ENCODE measurements at places on chromosomes 1 and 21.
A peak's percentile ranks its signal among the peaks of the same experiment; 100 is the strongest.

DNA sequence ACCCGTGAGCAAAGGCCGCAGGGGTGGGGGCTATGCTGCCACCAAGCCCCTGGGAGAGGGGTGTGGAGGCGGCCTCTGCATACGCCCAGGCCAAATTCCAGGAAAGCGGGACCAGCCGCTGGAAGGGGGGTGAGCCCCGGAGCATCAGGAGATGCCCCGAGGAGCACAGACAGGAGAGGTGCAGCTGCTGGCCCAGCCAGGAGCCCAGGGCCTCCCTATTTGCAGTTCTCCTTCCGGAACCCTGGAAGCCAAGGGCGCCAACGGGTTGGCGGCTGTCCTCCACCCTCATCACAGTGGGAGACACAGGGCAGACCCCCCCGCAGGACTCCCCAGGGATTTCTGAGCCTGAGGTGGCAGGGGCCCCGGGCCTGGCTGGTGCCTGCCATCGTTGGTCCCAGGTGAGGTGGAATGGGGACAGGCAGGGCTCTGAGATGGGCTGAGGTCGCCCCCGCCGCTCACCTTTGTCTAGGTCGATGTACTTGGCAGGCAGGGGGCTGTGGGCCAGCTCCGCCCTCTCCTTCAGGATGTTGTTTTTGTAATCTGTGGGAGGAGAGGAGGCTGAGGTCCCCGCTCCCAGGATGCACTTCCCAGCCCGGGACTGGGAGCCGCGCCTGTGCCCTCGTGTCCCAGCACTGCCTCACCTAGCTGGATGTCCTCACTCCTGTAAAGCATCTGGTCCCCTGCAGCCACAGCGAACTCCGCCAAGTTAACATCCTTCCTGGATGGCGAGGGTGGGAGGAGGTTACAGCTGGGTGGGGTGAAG is 4.4 kb upstream of the DVL1 start:
- DNase-seq: no peak

- no peak for DNase-seq
Observed at GRCh38 chr21:14977814-14978213, 87.0 kb downstream of the NRIP1 start.

DNA sequence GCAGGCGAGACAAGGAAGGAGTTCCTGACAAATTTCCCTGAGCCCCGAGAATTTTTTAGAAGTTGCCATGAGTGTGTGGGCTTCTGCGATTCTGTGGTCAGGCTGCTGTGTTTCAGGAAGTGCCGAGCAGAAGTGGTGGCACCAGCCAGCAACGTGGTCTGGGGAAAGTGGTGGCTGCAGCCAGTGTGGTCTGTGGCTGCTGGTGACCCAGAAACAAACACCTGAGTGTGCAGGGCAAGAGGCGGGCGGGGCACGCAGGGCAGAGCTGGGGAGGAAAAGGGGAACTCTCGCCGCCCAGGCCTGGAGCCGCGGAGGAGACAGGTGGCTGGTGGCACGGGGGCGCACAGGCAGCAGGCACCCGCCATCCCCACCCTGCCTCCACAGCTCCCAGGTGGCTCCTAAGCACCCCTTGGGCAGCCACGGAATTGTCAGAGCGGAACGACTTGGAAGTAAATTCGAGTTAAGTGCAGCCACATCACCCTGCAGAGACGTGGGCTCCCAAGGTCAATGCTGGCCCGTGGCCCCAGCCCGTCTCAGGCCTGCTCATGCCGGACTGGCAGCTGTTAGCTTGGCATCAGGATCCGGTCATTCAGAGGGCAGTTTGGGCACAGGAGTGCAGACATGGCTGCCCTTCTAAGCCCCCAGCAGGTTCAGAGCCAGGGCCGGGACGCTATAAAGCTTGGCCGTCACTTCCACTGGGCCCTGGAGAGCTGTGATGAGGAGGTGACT is 25.1 kb downstream of the PRDM16 start:
- no peak for DNase-seq

DNA sequence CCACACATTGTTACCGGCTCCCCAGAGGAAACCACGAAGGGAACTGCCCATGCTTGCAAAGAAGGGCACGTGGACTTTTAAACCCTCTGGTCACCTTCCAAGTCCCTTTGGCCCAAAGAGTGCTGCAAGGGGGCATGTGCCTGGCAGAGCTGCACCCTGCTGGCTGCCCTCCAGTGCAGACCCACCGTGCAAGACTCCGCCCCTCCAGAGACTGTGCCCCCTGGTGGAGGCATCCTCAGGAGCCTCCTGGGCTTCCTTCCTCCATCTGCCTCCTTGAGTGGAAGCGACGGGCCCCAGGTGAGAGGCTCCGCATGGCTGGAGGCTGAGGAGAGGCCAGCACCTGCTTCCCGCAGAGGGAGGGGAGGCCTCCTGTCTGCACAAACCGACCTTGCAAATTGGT is 100.6 kb downstream of the CRYAA start:
- DNase-seq: no peak

GRCh38 chr1:248872752-248873408 is 14.0 kb upstream of the ZNF692 start:
- peak; percentile 46 for DNase-seq

- peak; percentile 87 for DNase-seq
Observed at GRCh38 chr1:28369371-28370238, at the start of gene PHACTR4. Gene PHACTR4, plus strand, starts transcription at chr1:28369740. Its CDS starts 37,708 bp downstream, at chr1:28407448.

GRCh38 chr21:33750017-33750416 is 107.7 kb downstream of the ITSN1 start:
- DNase-seq: no peak

Data from NCI-H446 treated with DMSO at 0.1 percent for 48 hours (cell line).